ENCODE measurements at places on chromosomes 5 and 9.
A peak's percentile ranks its signal among the peaks of the same experiment; 100 is the strongest.

DNA sequence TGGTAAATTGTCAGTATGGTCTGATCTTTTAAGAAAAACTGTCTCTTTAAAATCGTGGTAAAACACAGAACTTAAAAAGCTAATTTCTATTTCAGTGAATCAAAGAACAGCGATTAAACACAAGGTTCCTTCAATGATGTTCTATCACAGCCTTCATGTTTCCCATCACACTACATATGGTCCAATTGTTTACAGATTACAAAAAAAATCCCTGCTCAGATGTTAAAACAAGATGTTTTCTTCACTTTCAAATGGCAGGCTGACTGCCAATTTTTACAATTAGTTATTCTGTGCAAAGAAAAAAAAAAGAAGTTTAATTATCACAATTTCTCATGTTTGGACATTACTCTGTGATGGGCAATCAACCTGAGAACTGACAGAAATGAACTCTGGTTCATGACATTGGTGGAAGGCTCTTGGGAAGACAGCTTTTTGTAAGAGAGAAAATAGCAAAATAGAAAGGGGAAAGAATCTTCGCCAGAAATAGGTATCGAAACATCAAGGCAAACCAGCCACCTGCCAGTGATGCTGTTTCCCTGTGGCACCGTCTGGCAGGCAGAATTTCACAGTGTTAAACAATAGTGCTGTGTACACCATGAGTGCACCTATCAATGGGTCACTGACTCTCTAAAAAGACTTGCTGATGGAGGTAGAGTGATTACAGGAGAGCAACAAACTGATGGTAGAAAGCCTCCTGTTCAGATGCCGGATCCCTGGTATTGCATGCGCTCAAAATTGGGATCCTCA lies 1020.0 kb upstream of the ARRDC3 start:
- no peak for DNase-seq

- peak; percentile 61 for DNase-seq
These were observed 33.6 kb downstream of the TIMD4 start for GRCh38 chr5:156929366-156929948.

- DNase-seq: no peak
These were observed 289.2 kb downstream of the ZSWIM6 start for GRCh38 chr5:61621202-61621650.

- DNase-seq: no peak
These were observed 150.4 kb upstream of the ERCC6L2 start for GRCh38 chr9:95725045-95725444.

- no peak for DNase-seq
These were observed 605.4 kb upstream of the CLINT1 start for GRCh38 chr5:158464383-158464782.

DNA sequence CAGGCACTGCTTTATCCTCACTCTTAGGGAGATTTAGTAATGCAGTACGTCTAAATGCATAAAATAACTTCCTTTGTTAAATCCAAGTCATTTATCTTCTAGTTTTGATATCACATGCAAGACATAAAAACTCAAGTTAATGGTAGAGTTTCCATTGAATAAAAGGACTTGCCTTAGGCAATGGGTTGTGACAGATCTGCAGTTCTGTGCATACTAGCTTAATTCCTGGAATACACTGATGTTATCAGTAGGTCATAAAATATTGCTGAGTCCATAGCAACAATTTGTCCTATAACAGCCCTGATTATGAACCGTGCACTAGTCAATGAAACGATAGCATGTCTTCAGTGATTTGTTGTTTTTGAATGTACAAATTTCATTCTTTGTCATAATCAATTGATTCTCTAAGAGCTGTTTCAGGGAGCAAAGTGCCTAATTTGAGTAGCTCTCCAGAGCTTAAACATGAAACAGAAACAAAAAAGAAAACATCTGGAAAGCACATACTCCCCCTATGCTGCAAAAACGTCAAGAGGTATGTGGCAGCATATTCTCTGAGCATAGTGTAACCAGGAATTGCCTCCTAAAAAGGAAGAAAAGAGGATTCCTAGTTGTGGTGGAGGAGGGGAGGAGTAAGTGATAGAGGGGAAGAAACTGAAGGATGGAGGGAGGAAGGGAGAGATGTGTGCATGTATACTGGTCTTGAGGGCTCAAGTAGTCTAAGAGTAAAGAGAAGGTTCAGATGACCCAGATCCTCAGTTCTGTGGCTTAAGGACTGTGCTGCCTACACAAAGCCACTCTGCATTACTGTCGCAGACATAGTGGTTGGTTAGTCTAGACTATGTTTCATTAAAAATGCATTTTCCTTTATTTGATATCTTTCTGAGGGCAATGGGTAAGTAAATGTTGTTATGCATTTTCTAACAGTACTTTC lies 589.2 kb downstream of the PRR16 start:
- no peak for DNase-seq

- DNase-seq: no peak
These were observed 2.3 kb downstream of the LCNL1 start for GRCh38 chr9:136985027-136985602.

GRCh38 chr9:131273146-131273855 lies 3.0 kb downstream of the FAM78A start:
- DNase-seq: peak; percentile 50

DNA sequence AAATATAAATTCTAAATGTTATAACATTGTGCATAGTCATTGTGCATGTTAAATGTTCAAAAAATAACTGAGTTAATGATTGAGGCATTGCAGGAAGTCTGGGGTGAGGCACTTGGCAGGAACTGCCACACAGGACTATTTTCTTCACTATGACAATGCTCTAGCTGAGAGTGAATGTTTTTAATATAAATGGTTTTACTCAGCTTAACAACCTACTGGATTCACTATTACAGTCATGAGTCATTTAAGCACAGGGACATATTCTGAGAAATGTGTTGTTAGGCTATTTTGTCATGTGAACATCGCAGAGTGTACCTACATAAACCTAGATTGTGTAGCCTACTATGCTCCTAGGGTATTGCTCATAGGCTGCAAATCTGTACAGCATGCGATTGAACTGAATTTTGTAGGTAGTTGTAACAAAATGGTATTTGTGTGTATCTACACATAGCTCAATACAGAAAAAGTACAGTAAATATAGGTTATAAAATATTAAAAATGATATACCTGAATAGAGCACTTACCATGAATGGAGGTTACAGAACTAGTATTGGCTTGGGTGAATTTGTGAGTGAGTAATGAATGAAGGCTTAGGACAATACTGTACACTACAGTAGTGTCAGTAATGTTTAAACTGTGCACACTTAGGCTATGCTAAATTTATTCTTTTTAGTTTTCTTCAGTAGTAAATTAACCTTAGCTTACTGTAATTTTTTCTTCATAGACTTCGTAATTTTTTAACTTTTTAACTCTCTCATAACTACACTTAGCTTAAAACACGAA lies 346.1 kb upstream of the PTGER4 start:
- peak; percentile 93 for DNase-seq

DNA sequence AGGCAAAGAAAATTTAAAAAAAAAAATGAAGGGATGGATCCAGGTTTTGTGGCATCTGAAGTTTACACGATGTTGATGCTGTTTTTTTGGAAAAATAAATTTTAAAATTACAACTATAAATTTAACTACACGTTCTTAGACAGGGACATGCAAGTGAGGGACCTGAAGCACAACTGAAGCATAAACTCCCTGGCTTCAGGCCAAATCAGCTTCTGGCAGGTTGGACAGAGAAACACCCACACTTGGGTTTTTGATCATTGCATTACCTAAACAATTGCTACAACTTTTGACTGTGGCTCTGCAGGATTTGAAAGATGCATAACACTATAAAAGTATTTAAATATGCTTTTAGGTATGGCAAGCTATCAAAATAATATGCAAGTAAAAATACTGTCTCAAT lies 1318.3 kb upstream of the DMAC1 start:
- DNase-seq: no peak

Measured in activated CD4-positive, alpha-beta T cell treated with anti-CD3 and anti-CD28 coated beads, Interleukin-2, Interleukin-4, amounts not matched to agents 100 ng/mL and 50 ng/mL, durations not matched to agents 16 hours and 8 hours (primary cell).